ENCODE measurements at places on chromosomes 4 and X.
A peak's percentile ranks its signal among the peaks of the same experiment; 100 is the strongest.

DNA sequence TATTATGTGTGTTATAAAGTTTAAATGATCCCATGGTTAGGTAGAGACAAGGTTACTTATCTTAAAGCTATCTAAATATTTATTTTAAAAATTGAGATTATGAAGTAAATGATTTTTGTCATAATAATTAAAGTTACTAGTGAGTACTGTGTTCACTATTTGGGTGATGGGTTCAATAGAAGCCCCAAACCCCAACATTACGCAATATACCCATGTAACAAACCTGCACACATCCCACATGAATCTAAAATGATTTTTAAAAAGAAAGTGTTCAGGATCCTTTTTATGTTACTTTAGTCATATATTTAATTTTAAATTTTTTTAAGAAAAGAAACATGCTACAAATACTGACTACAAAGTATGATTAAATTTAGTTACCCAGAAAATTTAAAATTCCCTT lies 193.9 kb downstream of the TLL1 start:
- DNase-seq = no peak

- DNase-seq = peak; percentile 31
These were observed 33.1 kb downstream of the PDK3 start for GRCh38 chrX:24498181-24498580.

GRCh38 chr4:85777908-85778631 lies 303.1 kb downstream of the ARHGAP24 start:
- no peak for DNase-seq

DNA sequence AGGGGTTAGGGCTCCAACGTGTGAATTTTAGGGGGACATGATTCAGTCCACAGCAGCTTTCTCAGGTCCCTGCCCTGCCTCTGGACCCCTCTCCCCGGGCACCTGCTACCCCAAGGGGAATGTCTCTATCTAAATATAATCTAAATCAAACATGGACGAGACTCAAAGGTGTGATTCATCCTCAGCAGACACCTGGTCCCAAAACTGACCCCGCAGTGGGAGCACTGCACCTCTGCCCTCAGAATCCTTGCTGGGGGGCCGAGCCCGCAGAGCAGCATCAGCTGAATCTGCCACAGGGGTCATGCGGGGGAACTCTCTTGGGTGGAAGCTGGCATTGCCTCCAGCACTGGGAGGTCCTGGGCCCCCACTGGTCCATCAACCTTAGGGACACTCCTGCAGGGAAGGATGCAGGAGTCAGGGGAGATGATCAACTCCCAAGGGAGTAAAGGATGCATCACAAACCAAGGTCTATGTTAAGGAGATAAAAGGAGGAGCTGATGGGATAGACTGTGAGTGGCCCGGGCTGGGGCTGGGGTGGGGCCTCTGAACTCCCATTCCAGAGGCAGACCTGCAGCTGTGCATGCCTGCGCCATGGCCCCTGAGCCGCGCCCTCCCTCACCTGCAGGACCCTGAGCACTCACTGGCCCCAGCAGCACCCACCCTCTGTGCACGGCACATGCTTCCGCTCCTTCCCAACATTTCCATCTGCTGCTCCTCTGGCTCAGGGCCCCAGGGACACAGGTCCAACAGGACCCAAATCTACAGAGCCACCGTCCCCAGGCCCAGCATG lies 54.0 kb downstream of the ADRA2C start:
- DNase-seq = no peak

DNA sequence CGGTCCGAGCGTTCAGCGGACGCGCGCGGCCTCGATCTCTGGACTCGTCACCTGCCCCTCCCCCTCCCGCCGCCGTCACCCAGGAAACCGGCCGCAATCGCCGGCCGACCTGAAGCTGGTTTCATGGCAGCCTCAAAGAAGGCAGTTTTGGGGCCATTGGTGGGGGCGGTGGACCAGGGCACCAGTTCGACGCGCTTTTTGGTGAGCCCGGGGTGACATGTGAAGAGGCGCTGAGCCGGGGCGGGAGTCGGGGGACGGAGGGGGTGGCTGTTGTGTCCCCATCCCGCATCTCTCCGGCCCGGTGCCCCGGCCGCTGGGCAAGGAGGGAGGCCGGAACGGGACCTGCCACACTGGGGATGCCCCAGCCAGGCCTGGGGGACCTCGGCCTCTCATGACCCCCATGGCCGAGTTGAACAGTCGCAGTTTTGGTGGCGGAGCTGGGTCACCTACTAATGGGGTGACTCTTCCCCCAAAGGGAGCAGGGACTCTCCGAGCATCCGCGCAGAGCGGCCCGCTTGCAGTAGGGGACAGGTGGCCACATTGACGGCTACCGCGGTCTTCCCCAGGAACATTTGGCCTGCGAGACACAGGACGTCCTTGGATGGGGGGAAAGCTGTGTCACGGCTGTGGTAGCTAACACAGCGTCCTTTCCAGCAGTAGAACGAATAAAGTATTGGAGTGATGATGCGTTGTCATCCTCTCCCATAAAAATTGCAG lies at the start of gene GK:
GK (plus strand) TSS at position 9 of the 717 bp plus-strand sequence; CDS start at position 124, 115 bp downstream.
- DNase-seq = no peak

DNA sequence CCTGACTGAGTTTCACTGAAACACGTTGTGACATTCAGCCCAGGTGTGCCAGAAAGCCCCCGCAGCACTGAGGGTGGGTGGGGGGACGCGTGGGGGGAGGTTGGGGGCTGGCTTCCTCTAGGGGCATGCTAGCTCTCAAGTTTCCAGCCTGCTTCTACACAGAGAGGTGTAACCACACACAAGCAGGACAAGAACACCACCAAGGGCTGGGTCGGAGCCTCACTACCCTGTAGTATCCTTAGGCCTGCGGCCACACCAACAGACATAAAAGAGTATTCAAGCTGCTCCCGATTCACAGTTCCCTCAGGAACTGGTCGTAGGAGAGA lies 1.8 kb downstream of the USP46 start:
- DNase-seq = no peak

DNA sequence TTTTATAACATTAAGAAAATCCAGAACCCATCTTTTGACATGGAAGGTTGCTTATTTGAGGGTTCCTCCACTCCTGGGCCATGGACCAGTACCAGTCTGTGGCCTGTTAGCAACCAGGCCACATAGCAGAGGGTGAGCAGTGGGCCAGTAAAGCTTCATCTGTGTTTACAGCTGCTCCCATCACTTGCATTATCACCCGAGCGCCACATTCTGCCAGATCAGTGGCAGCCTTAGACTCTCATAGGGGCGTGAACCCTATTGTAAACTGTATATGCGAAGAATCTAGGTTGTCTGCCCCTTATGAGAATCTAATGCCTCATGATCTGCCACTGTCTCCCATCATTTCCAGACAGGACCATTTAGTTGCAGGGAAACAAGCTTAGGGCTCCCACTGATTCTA lies 58.6 kb downstream of the NDST4 start:
- no peak for DNase-seq

DNA sequence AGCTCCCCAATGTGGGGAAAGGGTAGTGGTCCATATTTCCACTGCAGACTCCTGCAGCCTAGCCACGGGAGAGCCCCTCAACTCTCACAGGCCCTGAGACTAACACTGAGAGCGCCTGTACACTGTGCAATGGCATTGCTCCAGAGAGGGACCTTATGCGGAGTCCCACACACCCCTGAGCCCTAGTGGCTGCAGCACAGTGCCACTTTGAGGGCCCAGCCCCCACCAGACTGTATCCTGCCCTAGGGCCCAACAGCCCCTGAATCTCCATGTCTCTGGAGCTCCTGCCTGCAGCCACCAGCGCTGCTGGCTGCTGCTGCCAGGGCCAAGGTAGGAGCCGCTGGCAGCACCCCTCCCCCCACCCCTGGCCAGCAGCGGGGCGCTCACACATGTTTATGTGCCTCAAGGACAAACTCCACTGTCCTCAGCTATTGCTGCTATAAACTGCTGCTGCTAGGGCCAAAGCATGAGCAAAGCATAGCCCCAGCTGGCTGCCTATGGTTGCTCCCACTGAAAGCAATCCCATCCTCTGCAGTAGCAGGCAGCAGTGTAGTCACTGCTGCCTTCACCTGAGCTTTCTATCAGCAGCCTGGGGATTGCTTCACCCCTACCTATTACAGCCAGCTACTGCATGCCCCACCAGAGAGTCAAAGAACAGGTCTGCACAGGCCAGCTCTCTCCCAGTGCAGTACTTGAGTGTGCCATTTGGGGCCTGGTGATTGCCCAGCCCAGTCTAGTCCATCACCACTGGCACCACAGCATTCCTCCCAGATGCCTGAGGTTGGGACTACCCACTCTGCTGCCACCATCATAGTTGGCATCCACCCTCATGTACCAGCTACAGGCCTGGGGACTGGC lies 24.3 kb downstream of the TMEM154 start:
- no peak for DNase-seq

DNA sequence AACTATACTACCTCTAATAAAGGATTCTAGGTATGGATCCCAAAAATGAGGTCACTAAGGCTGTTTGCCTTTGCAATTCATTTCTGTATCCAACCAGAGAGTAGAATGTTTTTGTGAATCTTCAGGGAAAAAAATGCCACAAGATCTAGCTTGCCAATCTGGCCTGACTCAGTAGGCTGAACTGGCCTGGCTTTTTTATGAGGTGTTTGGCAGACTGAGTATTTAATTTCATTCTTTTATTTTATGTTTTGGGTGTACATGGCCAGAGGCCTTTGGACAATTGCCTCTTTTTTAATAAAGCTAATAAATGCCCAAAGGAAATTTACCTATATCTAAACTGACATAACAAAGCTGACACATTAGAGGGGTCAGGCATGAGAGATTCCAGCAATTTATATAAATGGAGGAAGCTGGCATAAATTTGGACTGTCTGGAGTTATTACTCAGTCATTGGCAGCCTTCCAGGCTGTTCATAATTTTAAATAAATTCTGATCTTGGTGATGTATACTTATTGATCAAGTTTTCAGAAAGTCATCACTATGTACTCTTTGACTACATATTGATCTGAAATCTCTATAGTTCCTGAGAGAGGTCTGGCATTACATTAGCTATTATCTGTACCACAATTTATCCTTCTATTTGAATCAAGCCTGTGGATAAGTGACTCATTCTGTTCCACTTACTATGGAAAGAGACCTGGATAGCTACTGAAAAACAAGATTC lies 376.4 kb upstream of the NOCT start:
- DNase-seq = peak; percentile 38

- DNase-seq = no peak
These were observed 27.1 kb upstream of the RBMX start for GRCh38 chrX:136907621-136908020.

- no peak for DNase-seq
These were observed 162.6 kb upstream of the FAM47A start for GRCh38 chrX:34294665-34295064.

GRCh38 chr4:163693211-163693610 lies 198.7 kb downstream of the TMA16 start:
- DNase-seq = no peak

DNA sequence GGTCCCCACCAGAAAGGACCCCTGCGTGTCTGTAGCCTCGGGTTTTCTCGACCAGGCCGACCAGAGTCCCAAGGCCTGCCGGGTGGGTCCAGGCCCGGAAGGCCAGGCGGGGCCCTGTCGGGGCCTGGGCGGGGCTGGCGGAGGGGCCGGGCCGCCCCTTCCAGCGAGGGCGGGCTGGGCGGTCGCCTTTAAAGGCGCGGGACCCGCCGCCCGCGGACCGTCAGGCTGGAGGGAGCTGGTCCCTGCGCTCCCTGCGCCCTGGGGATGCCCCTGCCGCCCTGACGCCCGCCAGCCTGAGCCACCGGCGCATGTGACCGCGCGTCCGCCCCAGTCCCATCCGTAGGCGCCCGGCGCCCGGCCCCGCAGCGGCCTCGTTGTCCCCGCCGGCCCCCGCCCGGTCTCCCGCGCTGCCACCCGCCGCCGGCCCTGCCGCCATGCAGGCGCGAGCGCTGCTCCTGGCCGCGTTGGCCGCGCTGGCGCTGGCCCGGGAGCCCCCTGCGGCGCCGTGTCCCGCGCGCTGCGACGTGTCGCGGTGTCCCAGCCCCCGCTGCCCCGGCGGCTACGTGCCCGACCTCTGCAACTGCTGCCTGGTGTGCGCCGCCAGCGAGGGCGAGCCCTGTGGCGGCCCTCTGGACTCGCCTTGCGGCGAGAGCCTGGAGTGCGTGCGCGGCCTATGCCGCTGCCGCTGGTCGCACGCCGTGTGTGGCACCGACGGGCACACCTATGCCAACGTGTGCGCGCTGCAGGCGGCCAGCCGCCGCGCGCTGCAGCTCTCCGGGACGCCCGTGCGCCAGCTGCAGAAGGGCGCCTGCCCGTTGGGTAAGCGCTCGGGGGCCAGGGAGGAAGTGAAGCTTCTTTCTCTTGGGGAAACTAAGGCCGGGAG lies at the start of gene HTRA3:
HTRA3 (plus strand) TSS at position 220 of the 883 bp plus-strand sequence; CDS start at position 435, 215 bp downstream.
- no peak for DNase-seq

DNA sequence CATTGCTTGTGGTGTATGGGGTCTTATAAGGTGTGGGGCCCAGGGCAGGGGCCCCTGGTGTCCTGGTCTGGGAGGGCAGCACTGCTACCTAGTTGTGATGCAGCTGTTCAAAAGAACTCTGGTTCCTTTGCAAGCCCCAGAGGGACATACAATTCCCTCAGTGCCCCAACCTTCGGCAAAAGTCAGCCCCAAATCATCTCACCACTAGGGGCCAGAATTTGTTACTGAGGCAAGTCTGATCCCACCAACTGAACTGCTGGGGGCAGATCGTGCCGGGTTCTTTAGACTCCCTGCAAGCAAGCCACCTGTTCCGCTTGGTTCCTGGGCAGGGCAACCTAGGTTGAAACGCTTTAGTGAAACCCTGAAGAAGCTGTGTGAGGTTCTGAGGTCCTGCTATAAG lies 180.1 kb upstream of the S100G start:
- no peak for DNase-seq

GRCh38 chr4:52555356-52555716 lies 103.8 kb downstream of the USP46 start:
- DNase-seq = no peak

- no peak for DNase-seq
These were observed 482.9 kb upstream of the BOD1L1 start for GRCh38 chr4:14110407-14110806.

DNA sequence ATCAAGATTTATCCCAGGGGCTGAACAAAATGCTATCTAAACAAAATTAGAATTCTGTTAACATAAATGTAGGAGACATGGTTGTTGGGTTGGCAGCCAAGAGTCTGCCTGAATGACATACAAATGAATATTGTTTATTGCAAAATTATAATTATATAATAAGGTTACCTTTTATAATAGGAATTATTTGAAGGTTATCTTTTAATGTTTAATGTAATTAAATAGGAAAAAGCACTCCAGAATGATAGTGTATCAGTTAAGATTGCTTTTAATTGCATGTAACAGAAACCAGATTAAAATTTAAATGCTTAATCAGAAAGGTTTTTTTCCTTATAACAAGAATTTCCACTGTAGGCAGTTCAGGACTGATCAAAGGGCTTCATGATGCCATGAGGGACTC lies 42.0 kb upstream of the STPG2 start:
- DNase-seq = no peak

DNA sequence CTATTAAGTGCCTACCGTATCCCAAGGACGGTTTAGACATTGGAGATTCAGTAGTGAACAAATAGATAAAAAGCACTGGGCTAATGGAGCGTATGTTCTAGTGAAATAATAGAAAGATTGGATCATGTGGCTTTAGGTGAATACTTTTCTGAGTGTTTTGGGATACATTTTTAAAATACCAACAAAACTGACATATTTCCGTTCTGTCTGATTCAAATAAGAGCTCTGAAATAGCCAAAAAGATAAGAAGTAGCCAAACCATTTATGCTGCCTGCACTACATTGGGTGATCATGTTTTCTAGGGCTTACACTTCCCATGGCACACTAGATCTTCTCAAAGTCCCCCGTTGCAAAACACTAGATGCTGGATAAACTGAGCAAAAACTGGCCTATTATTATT lies 14.2 kb downstream of the IGFBP7 start:
- no peak for DNase-seq

Measured in Caki2 (cell line).